CD4-positive, alpha-beta T cell (primary cell): ENCODE measurements at places on chromosomes 4 and X.

DNA sequence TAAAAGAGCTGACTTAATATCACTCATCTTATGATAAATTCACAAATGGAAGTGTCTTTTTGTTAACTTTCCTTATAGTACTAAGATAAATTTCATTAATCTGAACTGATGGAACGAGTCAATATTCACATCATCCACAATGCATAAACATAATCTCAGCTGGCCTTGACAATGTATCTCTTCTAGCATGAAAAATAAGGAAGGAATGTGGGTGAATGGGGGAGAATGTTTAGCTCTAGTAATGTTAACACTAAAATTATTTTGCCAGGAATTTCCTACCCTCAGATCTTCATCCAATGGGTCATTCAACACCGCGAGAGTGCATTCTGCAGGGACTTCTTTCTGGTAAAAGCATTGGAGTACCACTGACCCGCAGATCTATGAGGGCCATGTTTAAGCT, 15.8 kb downstream of the TRPC3 start:
- no peaks in the 10 kb centered on the region for H3K36me3 ChIP-seq
- no peak for DNase-seq
- H3K27ac ChIP-seq: no peak overlapping the region
- peaks cover 3% of the 10 kb centered on the region for H3K4me1 ChIP-seq
- H3K27me3 ChIP-seq: peaks cover 23% of the 10 kb centered on the region

DNA sequence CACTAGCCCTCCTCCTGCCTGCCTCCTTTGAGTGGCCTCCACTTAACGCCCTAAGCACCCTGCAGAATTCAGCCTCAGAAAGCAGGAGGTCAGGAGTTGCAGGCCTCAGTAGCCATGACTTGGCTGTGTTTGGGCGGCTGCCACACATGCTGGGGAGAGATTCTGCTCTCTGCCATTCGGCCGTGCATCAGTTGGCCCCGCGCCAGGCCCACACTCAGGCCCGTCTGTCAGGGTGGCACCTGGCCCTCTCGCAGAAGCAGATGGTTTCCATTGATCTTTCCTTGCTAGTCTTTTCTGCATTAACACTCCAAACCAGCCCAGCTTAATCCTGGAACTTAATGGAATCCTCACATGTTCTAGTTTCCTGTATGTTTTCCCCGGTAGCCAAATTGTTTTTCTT, 30.7 kb upstream of the ATP6AP2 start:
- no peak overlapping the region for H3K4me3 ChIP-seq
- no peaks in the 10 kb centered on the region for H3K4me1 ChIP-seq
- H3K27ac ChIP-seq: no peak overlapping the region
- H3K27me3 ChIP-seq: no peaks in the 10 kb centered on the region

DNA sequence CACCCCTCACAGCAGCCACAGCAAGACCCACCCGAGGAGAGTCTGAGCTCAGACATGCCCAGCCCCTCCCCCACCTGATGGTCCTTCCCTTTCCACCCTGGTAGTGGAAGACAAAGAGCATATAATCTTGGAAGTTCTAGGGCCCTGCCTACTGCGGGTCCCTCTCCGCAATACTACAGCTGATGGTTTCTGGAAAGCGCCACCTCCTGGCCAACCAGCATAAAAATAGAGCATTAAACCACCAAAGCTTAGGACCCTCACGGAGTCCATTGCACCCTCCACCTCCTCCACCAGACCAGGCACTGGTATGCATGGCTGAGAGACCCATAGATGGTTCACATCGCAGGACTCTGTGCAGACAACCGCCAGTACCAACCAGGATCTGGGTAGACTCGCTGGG, 78.2 kb downstream of the SH3BGRL start:
- H3K4me1 ChIP-seq: no peaks in the 10 kb centered on the region
- no peaks in the 10 kb centered on the region for H3K27me3 ChIP-seq
- no peak for DNase-seq
- H3K27ac ChIP-seq: no peak overlapping the region

- H3K27ac ChIP-seq: no peak overlapping the region
- no peaks in the 10 kb centered on the region for H3K4me1 ChIP-seq
- H3K27me3 ChIP-seq: no peaks in the 10 kb centered on the region
- H3K36me3 ChIP-seq: no peaks in the 10 kb centered on the region
- no peak for DNase-seq
These were observed 32.8 kb upstream of the GLRB start for GRCh38 chr4:157043131-157043530.

DNA sequence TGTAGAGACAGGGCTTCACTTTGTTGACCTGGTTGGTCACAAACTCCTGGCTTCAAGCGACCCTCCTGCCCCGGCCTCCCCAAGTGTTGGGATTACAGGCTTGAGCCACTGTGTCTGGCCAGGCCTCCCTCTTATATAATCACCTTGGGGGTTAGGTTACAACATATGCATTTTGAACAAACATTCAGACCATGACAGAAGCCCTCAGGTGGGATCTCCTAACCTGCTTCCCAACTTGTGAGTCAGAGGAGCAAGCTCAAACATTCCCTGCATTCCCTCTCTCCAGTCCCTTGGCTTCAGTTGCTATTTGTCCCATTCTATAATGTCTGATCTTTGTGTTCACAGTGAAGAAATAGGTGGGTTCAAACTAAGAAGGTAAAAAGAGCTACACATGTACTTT, 76.5 kb upstream of the NRK start:
- H3K36me3 ChIP-seq: no peaks in the 10 kb centered on the region
- H3K4me1 ChIP-seq: no peaks in the 10 kb centered on the region
- no peak overlapping the region for H3K4me3 ChIP-seq
- no peaks in the 10 kb centered on the region for H3K27me3 ChIP-seq
- H3K27ac ChIP-seq: no peak overlapping the region

DNA sequence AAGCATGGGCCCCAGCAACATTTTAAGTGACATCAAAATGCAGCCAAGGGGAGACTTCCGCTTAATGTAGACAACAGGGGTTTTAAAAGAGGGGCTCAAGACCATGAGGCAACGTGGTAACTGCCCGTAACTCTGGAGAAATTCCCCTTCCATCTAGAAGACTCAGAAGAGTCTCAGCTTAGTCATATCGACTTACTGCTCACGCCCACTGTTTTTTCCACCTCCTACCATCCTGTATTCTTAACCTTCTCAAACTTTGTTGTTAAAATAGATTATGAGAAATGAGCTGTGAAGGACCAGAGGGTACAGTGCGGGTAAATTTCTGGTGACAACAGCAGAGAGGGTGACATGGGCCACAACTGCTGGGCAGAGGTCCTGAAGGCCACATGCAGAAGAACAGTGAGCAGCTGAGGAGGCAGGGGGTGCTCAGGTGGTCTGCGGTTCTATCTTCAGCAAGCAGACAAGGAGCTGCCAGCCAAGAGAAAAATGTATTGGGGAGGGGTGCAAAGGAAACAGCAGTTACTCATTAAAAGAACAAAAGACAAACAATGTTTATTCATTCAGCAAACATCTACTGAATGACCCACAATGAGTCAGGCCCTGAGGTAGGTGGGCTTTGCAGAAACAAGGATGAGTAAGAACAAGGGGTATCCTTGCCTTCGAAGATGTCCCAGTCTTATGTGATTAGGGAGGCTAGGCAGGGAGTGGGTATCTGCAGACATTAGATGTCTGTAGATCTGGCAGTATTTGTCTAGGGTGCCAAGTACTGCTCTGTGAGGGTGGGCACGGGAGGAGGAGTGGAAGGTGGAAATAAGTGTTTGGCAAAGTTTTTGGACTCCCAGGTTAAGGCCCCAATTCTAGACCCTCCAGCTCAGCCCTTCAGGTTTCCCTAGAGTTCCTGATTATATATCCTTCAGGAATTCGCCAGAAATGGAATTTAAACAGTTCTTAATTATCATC, 175.3 kb downstream of the TSPAN5 start:
- H3K4me1 ChIP-seq: peaks cover 13% of the 10 kb centered on the region
- H3K4me3 ChIP-seq: no peak overlapping the region
- no peak for DNase-seq
- H3K27me3 ChIP-seq: no peaks in the 10 kb centered on the region
- no peak overlapping the region for H3K27ac ChIP-seq

DNA sequence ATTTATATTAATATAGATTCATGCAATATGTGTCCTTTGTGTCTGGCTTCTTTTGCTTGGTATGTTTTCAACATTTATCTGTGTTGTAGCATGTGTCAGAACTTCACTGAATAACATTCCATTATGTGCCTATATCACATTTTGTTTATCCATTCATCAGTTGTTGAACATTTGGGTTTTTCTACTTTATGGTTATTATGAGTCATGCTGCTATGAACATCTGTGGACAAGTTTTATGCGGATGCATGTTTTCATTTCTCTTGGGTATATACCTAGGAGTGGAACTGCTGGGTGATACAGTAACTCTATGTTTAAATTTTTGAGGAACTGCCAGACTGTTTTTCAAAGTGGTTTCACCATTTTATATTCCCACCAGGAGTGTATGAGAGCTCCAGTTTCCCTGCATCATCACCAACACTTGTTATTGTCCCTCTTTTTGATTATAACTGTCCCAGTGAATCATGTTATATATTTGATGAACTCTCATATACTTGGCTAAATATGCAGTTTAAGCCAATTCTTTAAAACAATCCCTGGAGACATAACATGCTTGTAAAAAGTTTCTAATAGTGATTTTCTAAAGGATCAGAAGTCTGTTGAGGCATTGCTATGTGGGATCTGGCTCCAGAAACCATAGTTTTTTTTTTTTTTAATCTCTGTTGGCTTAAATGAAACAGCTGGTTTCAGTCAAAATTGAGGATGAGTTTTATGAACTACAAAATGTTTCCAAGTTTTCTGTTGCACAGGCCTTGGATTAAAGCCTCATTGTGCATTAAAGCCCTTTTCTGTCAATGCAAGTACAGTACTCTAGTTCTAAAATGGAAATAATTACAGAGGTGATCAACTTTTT, 21.6 kb upstream of the REPS2 start:
- no peaks in the 10 kb centered on the region for H3K36me3 ChIP-seq
- no peak for DNase-seq
- no peak overlapping the region for H3K4me3 ChIP-seq
- no peak overlapping the region for H3K27ac ChIP-seq

GRCh38 chr4:119087656-119088055, 48.0 kb upstream of the MYOZ2 start:
- no peaks in the 10 kb centered on the region for H3K27me3 ChIP-seq
- no peak overlapping the region for H3K4me3 ChIP-seq
- DNase-seq: no peak
- H3K4me1 ChIP-seq: no peaks in the 10 kb centered on the region

- no peak for DNase-seq
- no peak overlapping the region for H3K27ac ChIP-seq
- no peak overlapping the region for H3K4me3 ChIP-seq
- H3K4me1 ChIP-seq: no peaks in the 10 kb centered on the region
- H3K27me3 ChIP-seq: peaks cover 2% of the 10 kb centered on the region
- H3K36me3 ChIP-seq: no peaks in the 10 kb centered on the region
These were observed 38.8 kb downstream of the GAB1 start for GRCh38 chr4:143375326-143376073.

DNA sequence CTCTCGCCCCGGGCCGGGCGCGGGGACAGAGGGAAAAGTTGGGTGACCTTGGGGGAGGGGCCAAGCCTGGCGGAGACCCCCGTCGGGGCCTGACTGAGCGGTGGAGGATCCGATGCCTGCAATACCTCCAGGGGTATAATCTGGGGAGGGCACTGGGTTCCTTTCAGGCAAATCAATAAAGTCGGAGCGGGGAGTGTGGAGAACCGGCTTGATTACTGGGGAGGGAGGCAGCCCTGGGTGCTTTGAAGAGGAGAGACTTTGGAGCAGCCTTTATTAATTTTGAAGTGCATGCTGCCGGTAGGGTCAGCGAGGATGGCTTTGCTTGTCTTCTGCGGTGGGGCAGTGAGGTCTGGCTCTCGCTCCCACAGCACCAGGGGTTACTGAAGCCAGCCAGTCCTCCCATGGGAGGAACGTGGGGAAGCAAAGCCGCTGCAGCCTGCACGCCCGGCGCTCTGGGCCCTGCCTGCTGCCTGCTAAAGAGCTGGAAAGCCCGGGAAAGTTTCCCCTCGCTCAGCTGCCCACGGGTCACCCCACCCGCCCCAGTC, 403 bp upstream of the LGI2 start:
- H3K4me3 ChIP-seq: no peak overlapping the region
- no peak for DNase-seq
- peaks cover 57% of the 10 kb centered on the region for H3K27me3 ChIP-seq

DNA sequence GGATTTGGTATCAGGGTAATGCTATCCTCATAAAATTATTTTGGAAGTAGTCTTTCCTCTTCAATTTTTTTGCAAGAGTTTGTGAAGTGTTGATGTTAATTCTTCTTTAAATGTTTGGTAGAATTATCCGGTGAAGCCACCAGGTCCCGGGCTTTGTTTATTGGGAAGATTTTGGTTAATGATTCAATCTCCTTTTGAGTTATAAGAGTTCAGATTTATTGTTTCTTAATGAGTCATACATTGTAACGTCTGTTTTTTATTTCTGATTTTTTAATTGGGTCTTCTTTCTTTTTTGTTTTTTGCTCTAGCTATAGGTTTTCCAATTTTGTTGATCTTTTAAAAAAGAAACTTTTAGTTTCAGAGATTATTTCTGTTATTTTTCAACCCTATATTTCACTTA, 412.3 kb downstream of the PDGFC start:
- H3K36me3 ChIP-seq: no peaks in the 10 kb centered on the region
- no peak for DNase-seq
- H3K4me3 ChIP-seq: no peak overlapping the region
- H3K27me3 ChIP-seq: no peaks in the 10 kb centered on the region
- no peak overlapping the region for H3K27ac ChIP-seq

DNA sequence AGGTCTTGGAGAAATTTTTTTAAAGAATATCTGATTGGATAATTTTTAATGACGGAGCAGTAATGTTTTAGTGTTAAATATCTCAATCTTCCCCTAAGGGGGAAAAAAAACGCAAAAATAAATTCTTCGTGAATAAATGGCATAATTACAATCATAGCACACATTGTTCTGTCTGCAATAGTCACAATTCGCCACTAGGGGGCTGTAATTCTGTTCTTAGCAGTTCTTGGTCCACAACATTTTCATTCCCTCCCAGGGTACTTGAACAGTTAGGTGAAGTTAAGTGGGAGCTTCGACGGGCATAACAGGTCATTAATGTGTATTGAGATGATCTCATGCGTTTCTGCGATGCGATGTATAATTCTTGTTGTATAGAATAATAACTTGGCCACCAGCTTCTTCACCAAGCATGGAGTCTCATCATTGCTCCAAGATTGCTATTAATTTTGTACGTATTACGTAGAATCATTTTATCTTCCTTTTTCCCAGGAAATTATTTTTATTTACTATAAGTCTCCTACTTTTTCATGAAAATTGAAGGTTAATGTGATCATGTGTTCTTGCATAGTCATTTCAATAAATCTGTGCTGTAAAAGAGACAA, 27.2 kb downstream of the HTR2C start:
- no peaks in the 10 kb centered on the region for H3K36me3 ChIP-seq
- no peaks in the 10 kb centered on the region for H3K4me1 ChIP-seq
- no peaks in the 10 kb centered on the region for H3K27me3 ChIP-seq
- no peak overlapping the region for H3K4me3 ChIP-seq
- no peak for DNase-seq

- H3K4me3 ChIP-seq: no peak overlapping the region
- DNase-seq: no peak
- H3K27ac ChIP-seq: no peak overlapping the region
These were observed 230.9 kb downstream of the SOWAHB start for GRCh38 chr4:76666944-76667532.
